Smooth muscle cell of the brain vasculature (primary cell): ENCODE measurements at places on chromosomes 4 and X.
A peak's percentile ranks its signal among the peaks of the same experiment; 100 is the strongest.

GRCh38 chr4:182258441-182259000, 15.3 kb downstream of the TENM3 start:
- DNase-seq: no peak

DNA sequence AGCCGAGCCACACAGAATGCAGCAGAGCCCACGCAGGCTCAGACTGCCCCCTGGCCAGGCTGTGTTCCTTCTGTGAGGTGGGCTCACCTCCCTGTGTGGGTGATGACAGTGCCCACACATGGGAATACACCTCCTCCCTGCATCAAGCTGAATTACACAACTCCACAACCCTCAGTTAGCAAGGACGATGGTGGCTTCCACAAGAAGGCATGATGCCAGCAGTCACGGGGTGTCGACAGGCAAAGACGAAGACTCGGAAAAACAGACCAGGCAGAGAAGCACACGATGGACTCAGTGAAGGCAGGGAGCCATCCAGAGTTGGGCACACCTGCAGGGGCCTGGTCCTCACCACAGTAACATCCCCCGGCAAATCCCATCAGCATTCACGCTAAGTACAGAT, 12.1 kb downstream of the LETM1 start:
- DNase-seq: no peak

GRCh38 chr4:101958547-101958946, 168.0 kb downstream of the BANK1 start:
- DNase-seq: no peak

DNA sequence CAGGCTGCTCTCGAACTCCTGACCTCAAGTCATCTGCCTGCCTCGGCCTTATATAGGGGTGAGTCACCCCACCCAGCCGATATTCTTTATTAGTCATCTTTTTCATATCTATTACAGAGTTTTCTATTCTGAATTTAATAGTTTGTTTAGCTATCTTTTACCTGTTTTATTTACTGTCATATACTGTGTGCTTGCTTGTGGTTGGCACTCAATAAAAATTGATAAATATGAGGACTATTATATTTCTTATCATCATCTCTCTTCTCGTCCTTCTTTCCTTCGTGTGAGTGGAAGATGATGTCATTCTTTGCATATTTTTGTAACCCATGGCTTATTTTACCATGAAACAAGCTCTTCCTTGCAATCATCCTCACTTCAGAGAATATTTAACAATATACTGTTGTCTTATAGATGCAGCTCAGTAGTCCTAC, 265.5 kb downstream of the ARHGAP24 start:
- no peak for DNase-seq

DNA sequence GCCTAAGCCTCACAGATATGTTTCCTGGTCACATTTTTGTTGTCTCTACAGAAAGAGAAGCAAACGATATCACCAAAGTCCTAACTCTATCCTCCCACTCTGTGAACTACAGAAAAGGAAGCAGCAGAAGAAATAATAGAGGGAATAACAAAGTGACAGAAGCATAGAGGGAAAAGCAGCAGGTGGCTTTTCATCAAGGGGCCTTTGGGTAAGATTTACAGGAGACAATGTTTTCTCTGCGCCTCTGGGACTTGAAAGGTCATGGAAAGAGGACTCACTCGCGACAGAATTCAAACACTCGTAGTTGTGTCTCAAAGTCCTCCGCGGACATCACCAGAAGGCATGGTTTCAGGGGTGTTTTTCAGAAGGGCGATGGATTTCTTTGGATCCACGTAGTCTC, 66.1 kb downstream of the SORBS2 start:
- no peak for DNase-seq

- DNase-seq: no peak
Measured at GRCh38 chr4:108449129-108449528, 171.2 kb upstream of the RPL34 start.

GRCh38 chr4:29081234-29081955, 1638.8 kb upstream of the PCDH7 start:
- no peak for DNase-seq

- DNase-seq: no peak
Measured at GRCh38 chrX:10648614-10649013, 28.2 kb upstream of the MID1 start.

- DNase-seq: no peak
Measured at GRCh38 chr4:41977709-41978108, 3.8 kb upstream of the DCAF4L1 start.

GRCh38 chrX:136185401-136186022, 38.2 kb downstream of the FHL1 start:
- DNase-seq: no peak

- no peak for DNase-seq
Measured at GRCh38 chr4:183508697-183509335, 4.0 kb downstream of the ING2 start.

DNA sequence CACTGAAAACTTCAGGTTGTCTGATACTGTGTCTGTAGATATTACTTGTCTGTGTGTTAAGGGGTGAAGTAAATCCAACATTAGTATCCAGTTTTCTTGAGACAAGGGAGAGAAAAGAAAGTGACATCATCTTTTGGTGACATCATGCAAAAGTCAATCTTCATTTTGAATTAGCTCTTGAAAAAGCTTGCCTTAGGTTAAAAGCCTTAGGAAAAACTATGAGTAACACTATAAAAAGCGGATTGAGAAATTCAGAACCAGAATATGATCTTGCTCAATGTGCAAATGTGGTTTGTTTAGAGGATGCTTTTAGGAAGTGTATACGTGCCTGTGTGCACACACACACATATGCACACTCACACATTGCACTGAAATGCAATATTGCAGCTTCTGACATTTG, 345.8 kb upstream of the CASK start:
- DNase-seq: no peak

GRCh38 chr4:123236606-123237005, 160.0 kb upstream of the SPRY1 start:
- no peak for DNase-seq

DNA sequence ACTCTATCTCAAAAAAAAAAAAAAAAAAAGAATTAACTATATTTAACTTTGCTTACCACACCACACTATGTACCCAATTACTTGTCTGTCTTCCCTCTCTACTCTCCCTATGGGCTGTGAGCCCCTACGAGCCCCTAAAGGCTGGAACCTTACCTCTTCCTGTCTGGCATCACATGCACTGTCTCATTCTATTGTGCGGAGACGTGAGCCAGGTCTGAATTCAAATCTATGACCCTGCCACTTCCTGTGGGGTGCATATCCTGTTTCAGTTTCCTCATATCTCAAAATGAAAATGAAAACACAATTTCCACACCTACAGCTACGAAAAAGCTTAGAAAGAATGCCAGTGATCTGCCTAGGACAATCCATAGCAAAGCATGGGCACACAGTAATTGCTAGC, 42.9 kb upstream of the HS3ST1 start:
- DNase-seq: no peak

DNA sequence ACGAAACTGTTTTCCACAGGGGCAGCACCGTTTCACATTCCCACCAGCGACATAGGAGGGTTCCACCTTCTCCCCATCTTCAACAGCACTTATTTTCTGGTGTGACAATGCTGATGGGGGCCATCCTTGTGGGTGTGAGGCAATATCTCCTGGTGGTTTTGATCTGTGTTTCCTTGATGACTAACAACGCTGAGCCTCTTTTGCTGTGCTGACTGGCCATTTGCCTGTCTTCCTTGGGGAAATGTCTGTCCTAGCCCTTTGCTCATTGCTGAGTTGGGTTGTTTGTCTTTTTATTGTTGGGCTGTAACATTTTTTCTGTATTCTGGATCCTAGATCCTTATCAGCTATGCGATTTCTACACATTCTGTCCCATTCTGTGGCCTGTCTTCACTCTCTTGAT, 33.7 kb downstream of the ATP2B3 start:
- no peak for DNase-seq

- DNase-seq: no peak
Measured at GRCh38 chr4:151530230-151530629, 121.3 kb downstream of the FHIP1A start.

DNA sequence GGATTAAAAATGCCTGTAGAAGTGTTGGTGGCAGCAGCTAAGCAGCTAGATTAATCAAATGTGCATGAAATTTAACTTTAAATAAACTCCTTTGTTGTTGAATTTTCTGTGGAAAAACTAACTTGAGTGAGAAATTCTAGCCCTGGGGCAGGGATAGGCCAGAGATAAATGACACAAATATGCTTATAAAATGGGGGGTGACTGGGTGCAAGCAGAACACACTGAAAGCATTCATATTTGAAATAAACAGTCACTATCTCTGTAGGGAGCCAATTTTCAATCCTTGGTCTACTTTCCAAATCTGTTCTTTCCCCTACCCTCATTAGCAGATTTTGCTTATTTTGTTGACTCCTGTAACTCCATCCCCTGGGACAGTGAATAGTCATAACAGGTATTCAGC, 47.9 kb downstream of the RBPJ start:
- no peak for DNase-seq

DNA sequence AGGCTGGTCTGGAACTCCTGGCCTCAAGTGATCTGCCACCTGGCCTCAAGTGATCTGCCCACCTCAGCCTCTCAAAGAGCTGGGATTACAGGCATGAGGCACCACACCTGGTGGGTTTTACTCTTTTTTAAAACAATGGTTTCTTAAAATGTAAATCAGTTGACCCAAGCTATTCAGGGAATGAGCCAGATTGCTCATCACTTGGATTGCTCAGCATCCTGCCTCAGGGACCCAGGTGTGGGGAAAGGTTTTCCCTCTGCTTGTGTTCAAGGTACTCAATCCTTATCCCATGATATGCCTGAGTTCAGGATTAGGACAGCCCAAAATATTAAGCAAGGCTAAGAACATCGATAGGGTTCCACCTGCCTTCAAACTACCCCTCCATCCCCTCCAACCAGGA, 67.4 kb downstream of the CHRNA9 start:
- no peak for DNase-seq

DNA sequence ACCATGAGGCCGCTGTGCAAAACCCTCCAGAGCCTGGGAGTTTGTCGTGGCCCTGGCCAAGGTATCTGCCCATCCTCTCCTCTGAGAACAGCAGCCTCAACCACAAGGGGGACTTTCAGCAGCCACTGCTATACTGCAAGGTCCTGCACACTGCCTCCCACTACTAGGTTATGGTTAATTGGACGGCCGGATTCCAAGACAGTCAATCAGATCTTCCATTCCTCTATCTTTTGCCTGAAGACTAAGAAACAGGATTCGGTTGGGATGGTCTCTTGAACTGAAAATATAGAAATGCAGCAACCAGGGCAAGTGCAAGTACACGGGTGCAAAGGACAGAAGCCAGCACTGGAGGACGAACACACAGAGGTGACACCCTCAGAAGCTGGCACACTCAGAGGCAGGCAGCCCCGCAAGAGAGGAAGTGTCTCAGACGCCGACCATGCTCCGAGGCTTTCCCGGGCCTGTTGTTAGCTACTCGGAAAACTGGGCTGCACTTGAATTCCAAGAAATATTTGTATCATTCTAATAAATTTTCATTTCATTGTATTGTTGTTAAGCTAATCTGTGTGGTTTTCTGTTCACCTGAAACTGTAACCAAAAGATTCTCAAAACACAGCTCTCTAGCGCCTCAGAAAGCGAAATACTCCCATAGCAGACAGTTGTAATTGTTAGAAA, 63.3 kb downstream of the AFAP1 start:
- DNase-seq: no peak

- peak; percentile 13 for DNase-seq
Measured at GRCh38 chr4:142095886-142096605, 459.7 kb downstream of the IL15 start.

- DNase-seq: no peak
Measured at GRCh38 chrX:134653835-134654234, 4.4 kb downstream of the PLAC1 start.

- no peak for DNase-seq
Measured at GRCh38 chr4:124279741-124280140, 432.8 kb downstream of the ANKRD50 start.

GRCh38 chr4:26459756-26460530, 30.3 kb downstream of the CCKAR start:
- DNase-seq: no peak

DNA sequence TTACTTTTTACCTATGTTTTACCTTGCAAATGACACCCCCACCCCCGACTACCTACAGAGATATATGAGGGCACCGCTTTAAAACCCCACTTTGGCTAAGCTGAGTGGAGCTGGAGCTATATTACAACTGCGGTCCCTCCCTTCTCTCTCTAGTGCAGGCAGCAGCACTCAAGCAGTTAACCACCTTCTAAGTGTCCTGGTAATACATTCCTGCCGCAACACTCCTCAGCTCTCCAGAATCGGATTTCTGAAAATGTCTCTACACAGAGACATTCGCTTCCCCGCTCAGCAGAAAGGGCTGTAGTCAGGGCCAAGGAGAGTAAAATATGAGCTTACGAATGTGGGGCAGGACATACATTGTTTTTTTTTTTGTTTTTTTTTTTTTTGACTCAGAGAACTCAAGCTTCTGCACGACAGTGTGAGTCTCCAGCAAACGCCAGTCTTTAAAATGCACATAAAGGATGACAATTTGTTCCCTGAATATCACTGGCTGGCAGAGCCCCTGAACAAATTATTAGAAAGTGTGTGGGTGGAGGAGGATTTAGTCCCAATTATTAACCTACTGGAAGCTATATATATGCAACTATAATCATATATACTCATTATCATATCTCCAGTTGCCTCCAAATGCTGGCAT, 287.0 kb upstream of the TET2 start:
- no peak for DNase-seq

DNA sequence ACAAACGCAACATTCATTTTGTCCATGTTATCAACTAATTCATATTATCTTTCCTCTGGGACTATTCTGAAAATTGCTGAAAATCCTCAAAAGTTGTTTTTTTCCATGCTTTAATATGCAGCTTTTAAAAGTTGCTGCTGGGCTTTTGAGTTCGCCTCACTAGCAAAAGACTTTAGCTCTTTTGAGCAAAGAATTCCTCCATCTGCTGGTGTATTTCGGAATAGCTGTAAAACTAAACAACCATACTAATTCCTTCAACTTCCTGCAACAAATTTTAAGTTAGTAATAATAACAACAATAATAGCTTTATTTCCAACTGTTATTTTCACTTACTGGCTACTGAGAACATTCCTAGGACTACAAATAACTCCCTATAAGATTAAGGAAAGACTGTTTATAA, 124.5 kb upstream of the PLAC1 start:
- DNase-seq: no peak

DNA sequence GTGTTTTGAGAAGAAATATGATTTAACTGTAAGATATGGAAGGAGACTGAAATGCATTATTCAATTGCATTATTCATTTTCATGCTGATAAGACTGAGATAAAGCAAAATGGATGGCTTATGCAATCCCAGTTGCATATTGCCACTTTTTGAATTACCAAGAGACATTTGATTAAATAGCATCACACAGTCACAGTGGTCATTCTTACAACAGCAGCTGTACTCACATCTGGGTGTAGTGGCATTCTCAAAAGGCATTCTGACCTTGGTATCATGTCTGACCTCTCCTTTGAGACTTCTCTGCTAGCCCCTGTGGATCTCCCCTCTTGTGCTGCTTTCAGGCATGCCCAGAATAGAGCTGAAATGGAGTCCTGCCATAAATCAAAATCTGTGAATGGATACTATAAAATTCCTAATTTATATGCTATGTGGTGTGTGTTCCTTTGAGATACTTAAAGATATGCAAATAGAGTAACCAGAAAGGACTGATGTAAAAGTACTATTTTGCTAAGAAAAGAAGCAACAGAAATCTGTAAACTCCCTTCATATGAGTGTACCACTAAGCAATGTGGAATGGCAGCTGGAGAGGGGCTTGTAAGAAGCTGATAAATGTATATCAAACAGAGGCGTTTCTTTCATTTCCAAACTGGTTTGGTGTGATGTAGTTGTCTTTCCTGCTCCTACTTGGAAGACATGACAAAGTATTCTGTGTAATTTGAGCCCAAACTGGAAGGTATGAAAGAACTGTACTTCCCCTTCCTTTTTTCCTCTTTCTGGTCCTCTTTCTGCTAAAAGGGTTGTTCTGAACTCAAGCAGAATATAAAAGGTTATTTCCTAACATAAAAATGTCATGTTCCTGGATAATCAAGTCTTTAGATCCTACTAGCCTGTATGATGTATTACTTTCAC, 25.4 kb upstream of the METAP1 start:
- no peak for DNase-seq
